ENCODE measurements at places on chromosomes 3 and 15. TPM values are rescaled to one million over a fixed set of nuclear protein-coding genes. Genes with fewer than 3 reads are reported as not detected.

WNT5A gene
- 31.9 TPM for total RNA-seq

MAP1A gene
- 2.2 TPM for total RNA-seq

ONECUT1 gene
- total RNA-seq: 0.58 TPM

MESD gene
- 15.9 TPM for total RNA-seq

IL5RA gene
- total RNA-seq: not detected
